ENCODE measurements at places on chromosomes 5 and 9.

GRCh38 chr5:6785161-6785860 is 72.1 kb downstream of the TENT4A start:
- DNase-seq: no peak

DNA sequence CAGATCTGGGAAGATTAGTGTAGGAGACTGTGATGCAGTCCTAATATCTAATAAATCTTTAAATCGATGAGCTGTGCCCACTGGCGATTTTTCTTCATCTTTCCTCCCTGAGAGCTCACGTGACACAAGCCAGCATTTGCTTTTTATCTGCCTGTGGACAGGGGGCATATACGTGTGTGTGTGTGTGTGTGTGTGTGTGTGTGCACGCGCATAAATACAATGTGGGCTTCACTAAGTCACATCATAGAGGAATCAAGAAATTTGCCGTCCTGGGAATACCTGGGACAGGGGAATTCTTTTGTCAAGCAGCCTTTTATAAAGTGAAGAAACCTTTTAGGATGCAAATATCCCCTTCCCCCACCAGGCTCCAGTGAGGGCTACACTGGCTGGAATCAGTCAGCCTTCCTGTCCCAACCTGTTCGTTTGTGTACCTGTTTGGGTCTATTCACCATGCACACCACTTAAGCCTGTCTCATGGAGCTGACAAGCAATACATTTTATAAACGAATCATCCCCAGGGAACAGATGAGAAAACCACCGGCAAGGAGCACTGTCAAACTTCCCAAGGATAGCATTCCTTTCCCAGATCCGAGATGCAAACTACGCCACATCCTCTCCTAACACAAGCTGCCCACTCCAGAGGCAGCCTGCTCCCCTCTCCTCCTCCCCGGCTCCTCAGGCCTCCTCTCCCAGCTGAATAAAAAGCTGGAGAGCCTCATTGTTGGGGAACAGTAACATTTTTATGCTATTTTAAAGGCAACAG is 2.7 kb downstream of the EPB41L4B start:
- no peak for DNase-seq

DNA sequence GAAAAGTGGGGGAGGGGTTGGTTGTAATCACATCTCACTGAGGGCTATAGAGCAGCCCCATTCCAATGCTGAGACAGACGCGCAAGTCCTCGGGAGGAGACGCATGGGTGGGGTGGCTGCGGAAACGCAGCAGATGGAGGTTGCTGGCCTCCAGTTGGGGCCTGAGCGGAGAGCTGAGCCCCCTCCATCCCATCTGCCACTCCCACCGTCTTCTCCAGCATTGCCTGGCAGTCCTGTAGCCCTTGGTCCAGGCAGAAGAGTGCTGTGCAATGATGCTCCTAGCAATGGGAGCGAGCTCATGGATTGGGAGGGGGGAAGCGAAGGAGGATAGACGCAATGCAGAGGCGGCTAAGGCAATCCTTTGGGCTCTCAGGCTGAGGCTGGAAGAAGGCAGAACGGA is 79.4 kb upstream of the GLRA1 start:
- DNase-seq: no peak

GRCh38 chr5:87916320-87916719 is 352.3 kb downstream of the TMEM161B start:
- DNase-seq: no peak

DNA sequence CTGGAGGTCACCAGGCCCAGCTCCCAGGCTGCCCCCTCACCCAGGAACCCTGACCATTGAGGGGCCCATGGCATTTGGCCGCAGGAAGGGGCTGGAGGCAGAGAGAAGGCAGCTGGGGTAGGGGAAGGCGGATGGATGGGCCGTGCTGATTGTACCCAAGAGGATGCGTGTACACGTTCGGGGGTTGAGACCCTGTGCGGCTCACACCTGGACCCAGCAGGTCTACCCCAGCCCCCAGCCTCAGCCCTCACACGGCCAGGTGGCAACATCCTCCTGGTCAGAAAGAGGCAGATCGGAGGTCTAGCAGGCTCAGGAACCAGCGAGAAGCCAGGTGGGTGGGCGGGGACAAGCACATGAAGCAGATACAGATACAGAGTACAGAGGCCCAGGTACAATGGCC is 33.7 kb downstream of the NACC2 start:
- no peak for DNase-seq

DNA sequence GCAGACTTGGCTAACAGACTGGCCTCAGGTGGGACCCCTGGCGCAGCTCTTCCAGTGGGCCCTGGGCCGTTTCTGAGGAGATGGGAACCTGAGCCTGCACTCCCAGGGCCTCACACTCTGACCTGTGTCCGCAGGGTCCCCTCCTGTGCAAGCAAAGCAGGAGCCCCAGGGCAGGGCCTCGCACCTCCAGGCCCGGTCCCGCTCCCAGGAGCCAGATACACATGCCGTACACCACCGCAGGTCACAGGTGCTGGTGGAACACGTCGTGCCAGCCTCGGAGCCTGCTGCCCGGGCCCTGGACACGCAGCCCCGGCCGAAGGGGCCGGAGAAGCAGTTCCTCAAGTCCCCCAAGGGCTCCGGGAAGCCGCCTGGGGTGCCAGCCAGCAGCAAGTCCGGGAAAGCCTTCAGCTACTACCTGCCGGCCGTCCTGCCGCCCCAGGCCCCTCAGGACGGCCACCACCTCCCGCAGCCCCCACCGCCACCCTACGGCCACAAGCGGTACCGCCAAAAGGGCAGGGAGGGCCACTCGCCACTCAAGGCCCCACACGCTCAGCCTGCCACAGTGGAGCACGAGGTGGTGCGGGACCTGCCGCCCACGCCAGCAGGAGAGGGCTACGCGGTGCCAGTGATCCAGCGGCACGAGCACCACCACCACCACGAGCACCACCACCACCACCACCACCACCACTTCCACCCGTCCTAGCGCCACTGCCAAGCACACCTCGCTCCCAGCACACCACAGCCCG is 29.2 kb downstream of the NKD2 start:
- DNase-seq: no peak

- no peak for DNase-seq
These were observed 8.3 kb upstream of the COMMD10 start for GRCh38 chr5:116076496-116076895.

GRCh38 chr9:134539586-134540194 is 101.9 kb upstream of the COL5A1 start:
- DNase-seq: no peak

DNA sequence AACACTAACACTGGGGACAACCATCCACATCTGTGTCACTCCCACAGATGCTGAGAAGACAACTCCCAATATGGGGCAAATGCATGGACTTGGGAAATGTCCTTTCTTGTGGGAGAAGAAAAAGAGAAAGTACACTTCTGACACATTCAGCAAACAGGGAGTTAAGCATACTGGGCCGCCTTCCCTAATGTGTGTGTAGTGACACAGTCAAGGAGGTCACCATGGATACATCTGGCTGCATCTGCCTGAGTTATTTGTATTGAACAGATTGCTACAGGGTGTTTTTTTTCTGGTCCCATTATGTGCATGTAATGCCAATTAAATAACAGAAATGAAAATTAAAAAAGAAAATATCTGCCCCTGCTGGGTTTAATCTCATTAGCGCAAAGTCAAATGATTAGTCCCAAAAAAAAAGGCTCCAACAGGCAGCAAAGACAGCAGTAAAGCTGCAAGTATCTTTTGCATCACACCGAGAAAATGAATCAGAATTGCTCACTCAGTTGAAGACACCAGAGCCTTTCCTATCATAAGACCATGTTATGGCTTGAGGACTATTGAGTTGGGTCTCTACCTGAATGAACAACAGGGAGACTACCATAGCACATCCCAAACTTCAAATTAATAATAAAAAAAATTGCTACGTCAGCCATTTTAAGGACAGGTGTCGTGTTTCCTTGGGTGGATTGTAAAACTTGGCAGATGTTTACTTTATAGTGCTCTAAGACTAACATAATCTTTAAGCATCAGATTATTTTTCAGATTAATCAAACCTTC is 395.9 kb downstream of the DTWD2 start:
- DNase-seq: no peak

GRCh38 chr5:148973455-148973854 is 89.4 kb downstream of the SH3TC2 start:
- no peak for DNase-seq

DNA sequence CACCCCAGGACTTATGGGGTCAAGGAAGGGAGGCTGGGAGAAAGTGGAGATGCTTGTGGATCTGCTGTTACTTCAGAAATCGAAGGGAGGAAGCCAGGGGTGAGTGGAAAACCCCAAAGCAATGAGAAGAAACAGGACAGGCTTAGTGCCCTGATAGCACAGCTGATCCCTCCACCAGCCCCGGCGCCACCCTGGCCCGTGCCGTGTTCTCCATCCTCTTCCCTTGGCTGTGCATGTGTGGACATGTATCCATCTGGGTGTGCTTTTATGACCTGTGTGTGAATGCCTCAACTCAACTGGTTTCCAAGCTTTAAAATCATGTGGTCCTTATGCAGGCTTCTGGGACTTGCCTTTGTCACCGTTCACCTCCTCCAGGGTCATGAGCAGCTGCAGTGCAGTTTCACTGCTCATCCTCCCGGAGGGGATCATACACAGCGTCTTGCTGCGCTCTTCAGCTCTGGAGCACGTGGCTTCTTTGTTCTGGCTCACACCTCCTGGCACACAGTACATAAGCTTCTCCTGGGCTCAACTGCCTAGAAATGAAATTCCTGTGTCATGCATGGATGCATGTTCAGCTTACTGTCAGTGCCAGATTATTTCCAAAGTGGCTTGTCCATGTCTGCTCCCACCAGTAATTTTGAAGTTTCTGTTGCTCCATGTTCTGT is 58.2 kb downstream of the IPPK start:
- DNase-seq: no peak

DNA sequence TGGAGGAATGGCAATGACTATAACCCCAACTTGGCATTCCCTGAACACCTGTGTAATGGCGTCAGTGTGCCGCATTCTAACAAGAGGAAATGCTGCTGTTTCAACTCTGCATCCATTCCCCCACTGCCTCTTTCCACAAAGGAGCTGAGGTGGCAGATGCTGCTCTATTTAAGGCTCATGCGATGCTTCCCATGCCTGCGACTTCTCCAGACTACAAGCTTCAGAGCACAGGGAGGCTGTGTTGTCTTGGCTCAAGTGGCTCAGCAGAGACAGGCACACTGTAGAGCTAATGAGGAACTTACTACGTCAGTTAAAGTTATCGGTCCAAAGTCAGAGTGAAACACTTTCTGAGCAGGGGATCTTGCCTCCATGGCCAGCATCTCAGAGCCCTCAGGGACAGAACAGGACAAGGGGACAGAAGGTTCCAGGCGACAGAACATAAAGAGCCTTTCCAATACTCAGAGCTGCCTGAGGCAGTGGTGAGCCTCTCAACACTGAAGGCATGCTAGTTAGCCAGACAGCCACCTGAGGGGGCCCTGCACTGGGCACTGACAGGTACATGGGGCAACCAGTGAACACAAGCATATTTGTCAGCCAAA is 21.8 kb downstream of the TNIP1 start:
- no peak for DNase-seq

GRCh38 chr5:25453500-25453899 is 808.7 kb upstream of the CDH10 start:
- no peak for DNase-seq

- no peak for DNase-seq
These were observed 24.8 kb downstream of the PCSK1 start for GRCh38 chr5:96408210-96408777.

DNA sequence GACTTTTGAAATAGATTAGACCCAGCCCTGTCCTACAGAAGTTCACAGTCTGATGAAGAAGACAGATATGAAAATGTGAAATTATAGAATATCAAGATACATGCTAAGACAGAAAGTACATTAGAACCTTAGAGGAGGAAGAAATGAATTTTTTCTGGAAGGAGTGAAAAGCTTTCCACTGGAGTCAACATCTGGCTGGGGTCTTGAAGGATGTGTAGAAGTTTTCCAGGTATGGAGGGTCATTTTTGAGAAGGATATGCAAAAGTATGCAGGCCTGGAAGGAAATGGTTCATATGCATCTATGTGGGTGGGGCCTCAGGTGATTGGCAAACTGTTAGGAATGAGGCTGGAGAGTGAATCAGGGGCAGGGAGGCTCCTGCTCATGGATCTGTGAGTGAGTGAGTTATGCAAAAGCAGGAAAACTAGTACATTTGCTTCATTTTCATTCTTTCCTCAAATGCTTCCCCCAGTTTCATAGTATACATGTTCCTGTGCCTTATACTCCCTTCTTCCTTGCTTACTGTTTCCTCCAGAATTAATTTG is 142.3 kb downstream of the GRIA1 start:
- DNase-seq: no peak

GRCh38 chr9:9016597-9016996 is 1217.0 kb upstream of the DMAC1 start:
- DNase-seq: no peak

DNA sequence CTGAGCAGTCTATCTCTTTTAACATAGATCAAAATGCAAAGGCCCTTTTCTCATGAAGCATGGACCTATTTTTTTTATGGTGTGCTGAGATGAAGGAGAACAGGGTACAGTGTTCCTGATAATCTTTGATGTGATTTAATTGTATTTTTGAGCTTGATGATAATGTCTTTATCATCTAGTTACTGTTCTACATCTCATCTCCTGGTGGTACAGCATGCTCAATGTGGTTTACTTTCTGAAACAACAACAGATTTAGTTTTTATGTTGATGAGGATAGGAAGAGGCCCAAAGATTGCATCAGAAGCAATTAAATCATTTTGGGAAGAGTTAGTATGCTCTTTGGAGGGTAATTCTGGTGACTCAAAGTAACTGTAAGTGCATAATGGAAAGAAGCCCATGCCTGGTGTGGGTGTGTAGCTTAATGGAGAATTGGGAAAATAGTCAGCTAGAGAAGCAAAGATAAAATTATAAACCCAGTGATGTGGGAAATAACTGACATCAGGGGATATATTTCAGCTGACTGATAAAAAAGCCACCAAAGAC is 123.0 kb upstream of the KCNN2 start:
- DNase-seq: no peak

DNA sequence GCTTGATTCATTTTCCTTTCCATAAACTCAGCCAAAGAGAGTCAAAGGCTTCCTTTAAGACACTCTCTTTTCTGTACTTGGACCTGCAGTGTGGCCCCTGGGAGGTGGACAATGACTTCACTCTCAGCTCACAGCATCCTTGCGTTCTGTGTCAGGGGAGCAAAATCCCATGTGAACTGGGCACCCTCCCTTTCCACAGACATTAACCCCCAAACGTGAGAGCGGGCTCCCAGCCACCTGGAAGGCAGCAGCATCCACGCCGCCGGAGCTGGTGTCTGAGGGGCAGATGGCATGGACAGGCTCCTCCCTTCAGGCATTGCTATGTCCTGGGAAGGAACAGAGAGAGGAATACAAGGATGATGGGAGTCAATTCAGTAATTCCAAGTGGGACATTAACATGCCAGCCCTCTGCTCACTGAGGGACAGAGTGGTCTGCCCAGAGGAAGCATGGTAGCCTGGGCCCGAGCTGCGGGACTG is 39.5 kb downstream of the TRIP13 start:
- no peak for DNase-seq

DNA sequence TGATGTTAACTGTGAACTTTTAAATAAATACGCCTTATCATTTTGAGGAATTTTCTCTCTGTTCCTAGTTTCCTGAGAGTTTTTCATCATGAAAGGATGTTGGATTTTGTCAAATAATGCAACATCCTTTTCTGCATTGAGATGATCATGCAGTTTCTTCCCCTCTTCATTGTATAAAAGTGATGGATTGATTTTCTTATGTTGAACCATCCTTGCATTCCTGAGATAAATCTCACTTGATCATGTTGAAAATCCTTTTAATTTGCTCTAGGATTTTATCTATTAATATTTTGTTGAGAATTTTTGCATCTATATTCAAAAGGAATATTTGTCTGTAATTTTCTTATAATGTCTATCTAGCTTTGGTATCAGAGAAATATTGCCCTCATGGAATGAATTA is 13.3 kb downstream of the FOXE1 start:
- DNase-seq: no peak
